Colonic mucosa (tissue), 4 donors: ENCODE measurements at places on chromosomes 16 and 17. TPM values are rescaled to one million over a fixed set of nuclear protein-coding genes. Genes with fewer than 3 reads are reported as not detected.

GRCh38 chr17:67531291-67531690 is 154.2 kb downstream of the PITPNC1 start:
- H3K36me3 ChIP-seq: no peaks in the 10 kb centered on the region
- no peak overlapping the region for H3K4me3 ChIP-seq
- H3K27me3 ChIP-seq: no peaks in the 10 kb centered on the region
- H3K4me1 ChIP-seq: no peaks in the 10 kb centered on the region

GRCh38 chr16:53457670-53458069 is 23.4 kb downstream of the RBL2 start:
- DNase-seq: peak; percentile 40
- H3K27ac ChIP-seq: peak overlapping the region; percentile 24
- no peaks in the 10 kb centered on the region for H3K4me1 ChIP-seq

Gene TM4SF5
- 15.1 TPM for total RNA-seq

GRCh38 chr16:49800876-49801275 is 55.0 kb downstream of the ZNF423 start:
- no peak overlapping the region for H3K27ac ChIP-seq
- no peak for DNase-seq
- H3K27me3 ChIP-seq: no peaks in the 10 kb centered on the region
- no peak overlapping the region for H3K4me3 ChIP-seq
- no peaks in the 10 kb centered on the region for H3K36me3 ChIP-seq

Gene EFNB3
- 0.82 TPM for total RNA-seq

- H3K36me3 ChIP-seq: no peaks in the 10 kb centered on the region
- no peak for DNase-seq
- no peaks in the 10 kb centered on the region for H3K4me1 ChIP-seq
- no peak overlapping the region for H3K27ac ChIP-seq
- H3K4me3 ChIP-seq: no peak overlapping the region
- H3K27me3 ChIP-seq: no peaks in the 10 kb centered on the region
Observed at GRCh38 chr17:15220785-15221184, 44.3 kb downstream of the PMP22 start.

Gene ASPHD1
- 1.5 TPM for total RNA-seq

- H3K4me3 ChIP-seq: peak overlapping the region; percentile 75
- H3K4me1 ChIP-seq: peaks cover 17% of the 10 kb centered on the region
- H3K27ac ChIP-seq: peak overlapping the region; percentile 74
- DNase-seq: no peak
Observed at GRCh38 chr16:29974291-29975133, 844 bp downstream of the TAOK2 start.

DNA sequence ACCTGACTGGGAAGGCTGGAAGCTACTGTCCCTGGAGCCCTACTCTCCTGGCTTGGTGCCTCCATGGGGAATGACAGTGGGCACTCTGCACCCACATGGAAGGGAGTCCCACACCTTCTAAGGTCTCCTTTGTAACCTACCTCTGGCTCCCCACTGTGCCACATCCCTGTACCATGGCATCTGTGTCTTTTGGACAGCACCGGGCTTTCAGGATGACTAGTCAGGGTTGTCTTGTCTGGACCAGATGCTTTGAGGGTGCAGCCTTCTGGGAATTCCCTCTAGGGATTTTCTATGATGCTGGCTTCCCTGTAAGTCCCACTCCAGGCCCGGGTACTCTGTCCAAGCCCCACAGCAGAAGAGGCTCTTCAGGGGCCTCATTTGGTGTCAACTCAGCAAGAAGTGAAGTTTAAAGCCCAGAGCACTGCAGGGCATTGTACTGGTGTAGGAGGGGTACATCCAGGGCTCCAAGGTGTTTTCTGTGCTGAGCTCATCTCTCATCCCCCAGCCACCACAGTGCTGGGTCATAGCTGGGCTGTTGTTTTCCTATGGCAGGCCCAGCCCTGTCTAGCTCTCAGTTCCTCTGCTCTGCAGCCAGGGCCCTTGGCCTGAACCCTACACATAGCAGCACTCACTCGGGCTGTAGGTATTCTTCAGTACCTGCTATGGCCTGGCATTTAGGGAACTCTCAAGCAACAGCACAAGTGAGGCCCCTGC is 255.3 kb downstream of the CPPED1 start:
- H3K36me3 ChIP-seq: no peaks in the 10 kb centered on the region
- no peak for DNase-seq
- no peaks in the 10 kb centered on the region for H3K4me1 ChIP-seq
- H3K27ac ChIP-seq: no peak overlapping the region
- no peak overlapping the region for H3K4me3 ChIP-seq
- no peaks in the 10 kb centered on the region for H3K27me3 ChIP-seq

DNA sequence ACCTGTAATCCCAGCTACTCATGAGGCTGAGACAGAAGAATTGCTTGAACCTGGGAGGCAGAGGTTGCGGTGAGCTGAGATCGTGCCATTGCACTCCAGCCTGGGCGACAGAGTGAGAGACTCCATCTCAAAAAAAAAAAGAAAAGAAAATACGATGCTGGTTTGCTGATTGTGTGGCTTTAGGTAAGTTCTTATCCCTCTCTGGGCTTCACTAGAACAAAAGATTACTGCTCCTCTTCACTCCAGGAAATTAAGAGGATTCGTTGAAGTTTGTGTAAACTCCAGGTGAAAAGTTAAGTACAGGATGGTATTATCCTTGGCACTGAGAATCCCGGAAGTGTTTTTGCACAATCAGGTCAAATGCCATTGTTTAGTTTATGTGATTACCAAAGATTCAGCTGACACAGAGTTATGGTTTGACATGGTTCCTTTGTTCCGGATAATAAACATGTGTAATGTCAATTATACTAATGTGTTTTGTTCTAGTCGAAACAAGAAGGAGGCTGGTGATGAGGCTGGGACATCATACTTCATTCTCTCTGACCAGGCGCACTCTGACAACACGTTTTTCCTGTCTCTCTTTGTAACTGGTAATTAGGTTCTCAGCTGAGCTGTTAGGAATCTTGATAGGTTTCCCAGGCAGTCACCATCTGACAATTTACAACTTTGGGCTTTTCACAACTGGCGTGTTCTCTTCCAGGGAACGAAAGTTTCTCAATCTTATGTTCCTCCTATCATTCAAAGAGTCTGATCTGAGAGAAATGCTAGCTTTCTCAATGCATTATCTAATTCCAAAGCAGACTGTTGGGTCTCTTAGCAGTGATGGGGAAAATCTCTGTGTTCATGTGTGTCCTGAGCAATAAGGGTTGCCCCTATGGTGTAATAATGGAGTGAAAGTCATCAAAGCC is 10.8 kb upstream of the TAOK1 start:
- DNase-seq: peak; percentile 37
- peak overlapping the region; percentile 23 for H3K27ac ChIP-seq
- H3K27me3 ChIP-seq: no peaks in the 10 kb centered on the region
- no peaks in the 10 kb centered on the region for H3K4me1 ChIP-seq
- H3K4me3 ChIP-seq: no peak overlapping the region

- no peaks in the 10 kb centered on the region for H3K27me3 ChIP-seq
- H3K4me3 ChIP-seq: no peak overlapping the region
- H3K4me1 ChIP-seq: no peaks in the 10 kb centered on the region
Observed at GRCh38 chr16:23132775-23133463, 16.3 kb downstream of the USP31 start.

GRCh38 chr17:79730437-79730768 is 340 bp upstream of the ENPP7 start:
- no peaks in the 10 kb centered on the region for H3K36me3 ChIP-seq
- no peak overlapping the region for H3K27ac ChIP-seq
- no peaks in the 10 kb centered on the region for H3K4me1 ChIP-seq

Gene CCL4L2
- 0.42 TPM for total RNA-seq

GRCh38 chr16:106623-107324 is 28.7 kb downstream of the MPG start:
- no peak overlapping the region for H3K4me3 ChIP-seq
- peak; percentile 58 for DNase-seq
- H3K27me3 ChIP-seq: no peaks in the 10 kb centered on the region
- H3K36me3 ChIP-seq: no peaks in the 10 kb centered on the region
- H3K4me1 ChIP-seq: no peaks in the 10 kb centered on the region
- H3K27ac ChIP-seq: no peak overlapping the region

DNA sequence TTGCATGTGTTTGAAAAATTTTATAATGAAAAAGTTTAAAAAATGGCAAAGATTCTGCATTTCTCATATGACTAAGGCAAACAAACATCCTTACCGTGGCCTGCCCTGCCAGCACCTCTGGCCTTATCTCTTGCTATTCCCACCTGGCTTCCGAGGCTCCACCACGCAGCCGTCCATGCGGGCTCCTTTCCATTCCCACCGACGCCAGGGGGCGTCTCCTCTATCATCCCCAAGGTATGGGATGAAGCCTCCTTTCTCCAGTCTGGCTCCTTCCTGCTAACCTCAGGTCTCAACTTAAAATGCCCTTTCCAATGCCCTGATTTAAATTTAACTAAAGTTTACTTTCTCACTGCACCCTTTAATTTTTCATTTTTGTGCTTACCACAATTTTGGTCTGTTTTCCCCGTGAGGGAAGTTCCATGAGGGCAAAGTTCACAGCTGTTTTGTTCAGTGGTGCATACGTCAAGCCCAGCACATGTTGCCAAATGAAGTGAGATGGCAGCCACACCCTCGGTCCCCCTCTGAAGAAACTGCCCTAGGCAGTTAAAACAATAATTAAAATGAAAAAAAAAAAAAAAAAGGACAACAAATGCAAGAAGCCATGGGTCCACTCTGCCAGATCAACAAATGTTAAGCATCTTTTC is 13.3 kb upstream of the SDK2 start:
- peak; percentile 77 for DNase-seq
- H3K36me3 ChIP-seq: no peaks in the 10 kb centered on the region
- no peaks in the 10 kb centered on the region for H3K4me1 ChIP-seq
- H3K4me3 ChIP-seq: no peak overlapping the region
- no peak overlapping the region for H3K27ac ChIP-seq

DNA sequence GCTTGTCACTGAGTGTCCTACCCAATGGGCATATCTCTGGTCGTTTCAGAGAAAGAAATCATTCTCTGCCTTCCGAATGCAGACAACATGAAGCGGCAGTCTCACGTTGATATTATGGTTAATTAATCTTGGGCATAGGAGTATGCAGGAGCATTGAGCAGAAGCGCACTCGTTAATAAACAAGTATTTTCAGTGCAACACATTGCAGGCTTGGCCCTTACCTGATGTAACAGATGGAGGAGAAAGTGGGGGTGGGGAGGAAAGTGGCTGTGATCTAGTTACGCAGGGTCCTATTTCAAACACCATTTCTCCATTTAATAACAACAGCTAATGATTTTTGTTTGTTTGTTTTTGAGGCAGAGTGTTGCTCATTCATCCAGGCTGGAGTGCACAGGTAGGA is 414.0 kb upstream of the RBFOX1 start:
- H3K36me3 ChIP-seq: no peaks in the 10 kb centered on the region
- H3K4me1 ChIP-seq: no peaks in the 10 kb centered on the region
- no peaks in the 10 kb centered on the region for H3K27me3 ChIP-seq

Gene ENPP7
- total RNA-seq: not detected

DNA sequence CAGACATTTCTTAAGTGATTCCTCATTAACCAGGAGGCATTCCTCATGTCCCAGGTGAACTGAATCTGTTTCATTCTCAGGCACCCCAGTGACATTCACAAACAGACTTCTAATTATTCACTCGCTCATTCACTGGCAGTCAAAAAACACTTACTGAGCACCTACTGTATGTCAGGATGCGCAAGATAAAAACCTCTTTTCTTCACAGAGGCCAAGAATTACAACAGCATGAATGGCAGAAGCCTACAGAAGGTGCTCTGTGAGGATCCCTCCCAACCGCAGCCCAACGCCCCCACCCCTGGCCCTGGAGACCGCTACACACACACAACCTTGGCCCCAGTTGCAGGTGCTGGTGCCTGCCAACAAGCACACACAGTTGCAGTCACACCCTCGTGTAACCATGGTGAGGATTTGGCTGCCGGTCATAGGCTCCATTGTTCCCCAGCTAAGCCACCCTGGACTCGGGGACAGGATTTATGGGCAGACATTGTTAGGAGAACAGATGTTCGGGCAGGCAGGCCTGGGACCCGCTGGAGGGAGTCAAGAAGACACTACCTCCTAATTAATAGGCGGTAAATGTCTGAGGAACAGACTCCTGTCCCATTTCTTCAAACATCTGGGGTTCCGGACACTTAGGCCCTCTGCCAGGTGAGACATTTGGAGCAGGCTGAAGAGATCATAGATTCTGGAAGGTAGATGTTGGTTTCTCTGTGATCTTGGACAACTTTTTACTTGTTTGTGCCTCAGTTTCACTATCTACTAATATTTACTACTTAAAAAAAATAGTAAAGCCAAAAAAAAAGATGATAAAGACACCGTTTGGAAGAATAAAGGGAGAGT is 43.2 kb downstream of the CUEDC1 start:
- H3K36me3 ChIP-seq: no peaks in the 10 kb centered on the region
- no peak overlapping the region for H3K4me3 ChIP-seq
- peak; percentile 96 for DNase-seq
- no peaks in the 10 kb centered on the region for H3K27me3 ChIP-seq
- H3K4me1 ChIP-seq: peaks cover 12% of the 10 kb centered on the region

Gene CTRB1
- total RNA-seq: not detected

GRCh38 chr17:33964344-33964979 is 290.6 kb upstream of the CCL2 start:
- peak; percentile 27 for DNase-seq
- H3K27ac ChIP-seq: no peak overlapping the region
- H3K36me3 ChIP-seq: no peaks in the 10 kb centered on the region
- H3K4me1 ChIP-seq: no peaks in the 10 kb centered on the region

- DNase-seq: peak; percentile 54
- H3K4me1 ChIP-seq: peaks cover 11% of the 10 kb centered on the region
- peaks cover 16% of the 10 kb centered on the region for H3K36me3 ChIP-seq
- H3K4me3 ChIP-seq: peak overlapping the region; percentile 72
- H3K27ac ChIP-seq: peak overlapping the region; percentile 93
- no peaks in the 10 kb centered on the region for H3K27me3 ChIP-seq
Observed at GRCh38 chr17:81511804-81512561, 616 bp downstream of the ACTG1 start.

DNA sequence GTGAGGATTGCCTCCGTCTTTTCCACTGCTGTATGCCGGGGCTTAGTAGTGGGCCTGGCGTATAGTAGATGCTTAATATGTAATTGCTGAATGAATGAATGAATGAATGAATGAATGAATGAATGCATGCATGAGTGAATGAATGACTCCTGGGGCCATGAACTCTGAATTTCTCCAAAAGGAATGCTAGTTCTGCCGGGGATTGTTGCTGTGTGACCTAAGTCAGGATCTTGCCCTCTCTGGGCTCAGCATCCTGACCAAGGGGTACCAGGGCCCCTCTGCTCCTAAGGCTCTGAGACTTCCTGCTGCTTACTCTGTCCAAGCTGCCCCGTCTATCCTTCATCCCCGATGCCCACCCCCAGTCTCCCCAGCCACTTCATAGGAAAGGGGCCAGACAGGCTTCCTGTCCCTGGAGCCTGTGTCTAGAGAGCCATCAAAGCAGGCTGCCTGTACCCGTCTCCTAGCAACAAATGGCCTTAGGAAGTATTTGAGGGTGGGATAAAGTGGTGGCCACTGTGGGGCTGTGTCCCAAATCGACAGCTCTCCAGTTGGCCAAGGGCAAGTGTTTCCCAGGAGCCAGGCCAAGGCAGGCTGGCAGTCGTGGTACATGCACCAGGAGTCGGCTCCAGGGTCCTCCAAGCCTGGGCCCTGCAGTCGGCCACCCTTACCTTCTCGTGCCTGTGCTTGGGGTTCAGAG is 11.6 kb upstream of the MPRIP start:
- no peaks in the 10 kb centered on the region for H3K27me3 ChIP-seq
- no peak overlapping the region for H3K4me3 ChIP-seq
- DNase-seq: no peak
- H3K36me3 ChIP-seq: no peaks in the 10 kb centered on the region
- H3K27ac ChIP-seq: no peak overlapping the region

Gene LMF1
- total RNA-seq: 12.8 TPM

Gene SOX9
- total RNA-seq: 52.3 TPM

GRCh38 chr16:53803998-53804397 is 100.0 kb downstream of the FTO start:
- no peaks in the 10 kb centered on the region for H3K27me3 ChIP-seq
- no peaks in the 10 kb centered on the region for H3K4me1 ChIP-seq
- no peak overlapping the region for H3K4me3 ChIP-seq
- no peak for DNase-seq
- no peaks in the 10 kb centered on the region for H3K36me3 ChIP-seq
